HS-5 (cell line): ENCODE measurements at places on chromosomes 4 and X.

DNA sequence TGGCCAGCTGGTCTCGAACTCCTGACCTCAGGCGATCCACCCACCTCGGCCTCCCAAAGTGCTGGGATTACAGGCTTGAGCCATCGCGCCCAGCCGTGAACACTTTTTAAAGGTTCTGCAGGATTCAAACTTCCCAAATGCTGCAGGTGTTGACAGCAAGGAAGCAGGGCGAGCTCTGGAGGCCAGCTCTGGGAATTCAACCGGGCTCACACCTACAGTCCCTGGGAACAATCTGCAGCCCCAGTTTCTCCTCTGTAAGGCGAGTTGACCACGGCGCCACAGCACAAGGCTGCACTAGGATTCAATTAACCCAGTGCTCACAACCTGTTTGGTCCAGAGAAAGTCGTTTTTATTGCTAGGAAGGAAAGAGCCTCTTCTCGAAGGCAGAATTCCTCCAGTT, 1.6 kb downstream of the MTNR1A start:
- DNase-seq, result no peak

DNA sequence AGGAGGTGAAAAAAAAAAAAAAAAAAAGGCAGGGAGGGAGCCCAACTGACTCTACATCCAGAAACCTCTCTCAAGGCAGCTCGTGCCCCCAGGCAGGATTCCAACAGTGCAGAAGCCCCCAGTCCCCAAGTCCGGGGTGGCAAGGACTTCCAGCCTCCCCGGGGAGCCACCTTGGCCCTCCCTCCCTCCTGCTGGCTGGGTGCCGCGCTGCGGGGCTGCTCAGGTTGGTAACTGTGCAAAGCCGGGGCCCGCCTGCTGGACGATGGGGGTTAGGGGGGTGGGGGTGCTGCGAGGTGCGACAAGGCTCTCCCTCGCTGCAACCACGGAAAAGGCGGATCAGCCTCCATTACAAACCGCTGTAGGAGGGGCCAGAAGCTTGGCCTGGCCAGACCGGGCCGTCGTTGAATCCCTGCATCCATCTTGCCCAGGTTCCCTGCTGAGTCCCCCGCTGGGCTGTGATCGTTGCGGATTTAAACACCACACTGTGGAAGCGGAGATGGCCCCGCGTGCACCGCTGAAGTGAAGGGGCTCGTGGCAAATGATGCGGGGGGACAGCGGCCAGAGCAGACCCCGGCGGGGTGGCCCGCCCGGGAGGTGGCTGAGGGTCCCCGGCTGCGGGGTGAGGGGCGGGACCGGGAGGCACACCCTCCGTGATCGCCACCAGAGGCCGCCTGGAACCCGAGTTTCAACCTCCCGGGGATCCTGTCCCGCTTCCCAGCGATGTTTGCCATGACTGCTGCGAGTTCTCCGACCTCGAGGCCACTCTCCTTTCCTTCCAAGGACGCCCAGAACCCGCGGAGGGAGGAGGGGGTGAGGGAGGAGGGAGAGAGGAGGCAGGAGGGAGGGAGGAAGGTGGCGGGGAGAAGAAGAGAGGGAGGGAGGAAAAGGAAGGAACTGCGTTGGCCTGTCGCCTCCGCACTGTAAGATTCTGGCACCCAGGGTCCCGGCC, 58.0 kb upstream of the DDX3X start:
- no peak for DNase-seq

DNA sequence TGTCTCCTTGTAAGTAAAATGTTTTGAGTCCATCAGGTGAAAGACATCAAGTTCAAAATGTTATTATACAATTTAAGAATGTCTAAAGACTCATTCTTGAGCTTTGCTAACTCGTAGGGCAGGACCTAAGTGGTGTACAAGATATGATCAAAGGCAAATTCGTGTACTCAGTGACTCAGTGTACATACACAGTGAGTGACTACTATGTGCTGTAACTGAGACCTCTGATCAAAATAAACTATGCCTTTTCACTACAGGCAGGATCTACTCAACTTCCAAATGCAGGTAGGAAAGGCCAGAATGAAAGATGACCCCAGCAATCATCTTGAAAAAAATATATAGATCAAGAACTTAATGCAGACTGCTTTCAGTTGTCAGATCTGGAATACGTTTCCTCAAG, 49.9 kb downstream of the ADGRG2 start:
- DNase-seq, result no peak

- DNase-seq, result no peak
Observed at GRCh38 chrX:40109288-40110008, 11.7 kb upstream of the BCOR start.

DNA sequence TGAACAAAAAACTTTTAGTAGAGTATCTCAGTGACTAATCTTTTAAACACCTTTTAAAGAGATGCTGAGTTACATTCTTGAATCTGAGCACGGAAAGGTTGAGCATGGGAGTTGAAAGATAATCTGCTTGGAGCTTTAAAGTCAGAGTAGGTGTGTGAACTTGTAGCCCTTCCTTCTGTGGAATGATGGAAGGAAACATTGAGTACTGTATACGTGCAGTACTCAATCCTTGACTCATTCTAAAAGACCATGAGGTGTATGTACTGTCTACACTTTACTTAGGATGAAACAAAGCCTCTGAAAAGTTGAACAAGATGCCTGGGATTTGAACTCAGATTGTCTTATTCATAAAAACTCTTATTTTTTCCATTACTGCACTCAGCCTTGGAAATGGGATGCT, 3.4 kb downstream of the ENOPH1 start:
- DNase-seq, result no peak

DNA sequence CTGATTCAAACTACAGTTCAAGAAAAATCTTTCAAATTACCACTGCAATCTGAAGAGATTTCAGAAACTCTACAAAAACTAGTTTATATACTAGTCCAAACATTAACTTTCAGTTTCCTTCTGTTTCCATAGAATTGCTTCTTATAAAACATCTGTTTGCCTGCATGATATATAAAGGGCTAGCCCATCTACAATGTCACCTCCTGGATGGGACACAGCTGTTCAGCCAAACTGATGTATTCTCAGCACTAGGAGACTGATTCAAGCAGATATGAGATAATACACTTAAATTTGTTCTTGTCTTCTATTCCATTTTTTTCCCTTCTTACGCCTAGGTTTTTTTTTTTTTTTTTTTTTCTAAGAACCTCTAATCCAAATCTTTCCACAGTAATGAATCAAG, 1569.7 kb upstream of the IGFBP7 start:
- DNase-seq, result no peak

DNA sequence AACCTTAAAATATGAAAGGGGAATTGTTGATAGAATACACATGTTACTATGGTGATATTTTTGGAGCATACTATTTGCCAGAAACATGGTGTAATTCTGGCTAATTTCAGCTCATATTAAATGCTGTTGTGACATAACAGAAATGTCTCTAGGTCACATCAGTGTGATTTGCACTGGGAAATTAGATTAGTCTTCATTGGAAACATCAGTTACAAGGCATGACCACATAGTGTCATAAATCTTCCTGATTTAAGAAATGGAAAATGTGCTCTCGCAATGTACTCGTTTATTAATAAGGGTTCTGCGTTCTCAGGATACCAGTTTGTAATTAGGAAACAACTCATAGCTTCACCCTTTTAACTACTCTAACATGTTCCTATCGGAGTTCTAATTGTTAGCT, 72.9 kb upstream of the GYPA start:
- no peak for DNase-seq

DNA sequence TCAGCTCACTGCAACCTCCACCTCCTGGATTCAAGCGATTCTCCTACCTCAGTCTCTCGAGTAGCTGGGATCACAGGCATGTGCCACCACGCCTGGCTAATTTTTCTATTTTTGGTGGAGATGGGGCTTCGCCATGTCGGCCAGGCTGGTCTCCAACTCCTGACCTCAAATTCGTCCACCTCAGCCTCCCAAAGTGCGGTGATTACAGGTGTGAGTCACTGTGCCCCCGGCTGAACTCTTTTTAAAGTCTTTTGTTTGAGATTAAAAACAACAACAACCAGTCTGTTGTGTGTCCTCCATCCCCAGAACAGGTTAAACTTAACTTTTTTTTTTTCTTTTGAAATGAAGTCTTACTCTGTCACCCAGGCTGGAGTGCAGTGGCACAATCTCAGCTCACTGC, 36.3 kb upstream of the RBPJ start:
- DNase-seq, result no peak

DNA sequence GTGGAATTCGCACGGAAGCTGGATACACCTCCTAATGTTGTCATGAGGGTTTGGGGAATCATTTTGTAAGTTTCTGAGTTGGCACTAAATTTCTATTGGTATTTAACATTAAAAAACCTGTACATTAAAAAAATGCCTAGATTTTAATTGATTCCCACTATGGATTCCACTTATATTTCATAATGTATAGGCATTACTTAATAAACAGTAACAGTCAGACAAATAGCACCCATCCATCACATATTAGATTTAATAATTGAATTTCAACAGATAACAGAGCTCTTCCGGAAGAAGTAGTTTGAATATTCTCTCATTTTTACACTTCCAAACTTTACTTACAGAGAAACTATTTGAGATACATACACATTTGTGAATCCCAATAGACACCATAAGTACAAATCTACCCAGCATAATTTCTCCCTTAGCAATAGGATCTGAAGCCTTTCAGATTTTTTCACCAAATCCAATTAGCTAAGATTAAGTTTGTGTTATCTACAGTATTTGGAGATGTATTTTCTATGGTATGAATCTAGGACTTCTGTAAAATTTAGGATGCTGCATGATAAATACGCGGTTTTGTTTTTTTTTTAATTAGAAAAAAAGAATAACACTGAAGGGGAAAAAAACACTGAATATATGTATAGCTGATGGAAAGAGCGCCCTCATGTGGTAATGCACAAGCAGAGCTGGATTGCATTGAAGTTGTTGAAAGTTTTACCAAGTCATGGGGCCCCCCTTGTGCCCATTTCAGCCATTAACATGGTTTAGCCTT, 12.2 kb upstream of the ODAM start:
- DNase-seq, result peak; percentile 15

- DNase-seq, result no peak
Observed at GRCh38 chrX:119688911-119689321, 4.1 kb downstream of the SEPTIN6 start.

DNA sequence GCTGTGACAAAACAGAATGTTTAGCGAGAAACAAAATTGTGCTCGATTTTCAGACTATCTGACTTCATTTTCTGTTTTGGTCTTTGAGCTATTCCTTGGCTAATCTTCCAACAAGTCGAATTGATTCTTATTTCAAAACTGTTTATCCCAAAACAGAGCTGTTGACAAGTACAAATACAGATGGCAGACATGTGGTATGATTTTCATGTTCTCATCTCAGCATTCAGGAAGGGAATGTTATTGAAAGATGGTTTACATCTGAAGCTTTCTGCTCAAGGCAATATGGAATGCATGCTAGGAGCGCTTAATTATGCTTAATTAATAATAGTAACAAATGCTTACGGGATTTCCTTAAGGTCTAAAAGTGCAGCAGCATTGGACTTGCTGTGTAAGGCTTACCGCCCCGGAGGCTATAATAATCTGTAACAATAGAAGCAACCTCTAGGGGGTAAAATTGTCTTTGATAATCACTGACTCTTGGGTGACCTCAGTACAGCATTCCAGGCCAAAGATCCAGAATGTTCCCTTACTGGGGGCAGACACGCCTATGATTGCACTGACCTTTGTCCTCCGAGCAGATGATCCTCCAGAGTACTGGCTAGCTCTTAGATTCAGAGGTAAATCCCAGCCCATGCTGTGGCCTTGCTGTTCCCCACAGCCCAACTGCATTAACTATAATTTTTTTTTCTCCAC, 16.4 kb downstream of the LSM6 start:
- no peak for DNase-seq

DNA sequence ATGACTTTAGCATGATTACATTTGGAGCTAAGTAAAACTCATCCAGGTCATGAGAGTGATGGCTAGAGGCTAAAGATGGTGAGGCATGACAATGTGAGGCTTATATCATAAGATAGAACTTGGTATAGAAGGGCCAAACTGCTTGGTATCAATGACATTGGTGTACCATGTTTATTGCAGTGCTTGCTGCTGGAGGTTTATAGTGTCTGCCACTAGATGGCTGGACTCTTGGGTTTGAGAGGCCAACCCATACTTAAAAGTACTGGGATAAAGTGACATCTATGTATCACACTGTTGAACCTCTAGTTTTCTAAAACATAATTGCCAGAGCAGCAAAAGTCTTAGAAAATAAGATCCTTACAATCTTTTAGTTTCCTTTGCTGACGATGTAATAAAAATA, 83.0 kb upstream of the TACR3 start:
- no peak for DNase-seq

- no peak for DNase-seq
Observed at GRCh38 chr4:67052814-67053675, 492.3 kb downstream of the CENPC start.

- DNase-seq, result no peak
Observed at GRCh38 chrX:149950681-149951080, 12.4 kb upstream of the EOLA2 start.

- DNase-seq, result no peak
Observed at GRCh38 chr4:42133006-42133405, 19.4 kb downstream of the BEND4 start.

DNA sequence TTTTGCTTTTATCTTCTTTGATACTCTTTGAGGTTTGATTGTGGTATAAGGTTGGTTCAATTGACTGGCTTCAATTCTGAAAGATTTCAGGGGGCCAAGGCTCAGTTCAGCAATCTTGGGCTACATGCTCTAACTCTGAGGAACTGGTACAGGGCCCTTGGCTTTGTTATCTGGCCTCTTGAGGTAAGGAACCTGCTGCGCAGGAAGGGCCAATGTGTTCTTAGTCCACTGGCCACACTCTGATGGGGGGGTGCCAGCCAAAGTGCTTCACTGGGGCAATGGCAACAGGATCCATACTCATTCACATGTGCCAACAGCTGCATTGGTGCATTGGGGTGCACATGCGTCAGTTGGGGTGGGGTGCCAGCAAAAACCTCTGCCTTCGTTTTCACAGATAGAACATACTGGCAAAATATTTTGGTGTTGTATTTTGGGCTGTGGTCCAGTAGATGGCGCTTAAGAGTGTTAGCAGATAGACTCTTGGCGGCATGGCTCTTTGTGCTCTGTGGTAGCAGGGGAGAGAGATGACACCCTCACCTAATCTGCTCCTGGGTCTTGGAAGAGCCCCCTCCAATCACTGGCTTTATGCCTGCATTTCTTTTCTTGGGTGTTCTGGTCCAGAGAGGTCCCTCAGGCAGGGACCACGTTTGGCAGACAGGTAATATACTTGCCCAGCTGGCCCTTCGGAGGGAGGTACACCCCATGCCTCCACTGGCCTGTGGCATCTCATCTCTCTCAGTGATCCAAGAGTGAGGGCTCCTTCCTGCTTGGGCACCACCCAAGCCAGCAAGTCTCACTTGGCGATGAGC, 42.9 kb downstream of the NDST3 start:
- DNase-seq, result no peak

- DNase-seq, result no peak
Observed at GRCh38 chr4:181272422-181272821, 970.8 kb upstream of the TENM3 start.

DNA sequence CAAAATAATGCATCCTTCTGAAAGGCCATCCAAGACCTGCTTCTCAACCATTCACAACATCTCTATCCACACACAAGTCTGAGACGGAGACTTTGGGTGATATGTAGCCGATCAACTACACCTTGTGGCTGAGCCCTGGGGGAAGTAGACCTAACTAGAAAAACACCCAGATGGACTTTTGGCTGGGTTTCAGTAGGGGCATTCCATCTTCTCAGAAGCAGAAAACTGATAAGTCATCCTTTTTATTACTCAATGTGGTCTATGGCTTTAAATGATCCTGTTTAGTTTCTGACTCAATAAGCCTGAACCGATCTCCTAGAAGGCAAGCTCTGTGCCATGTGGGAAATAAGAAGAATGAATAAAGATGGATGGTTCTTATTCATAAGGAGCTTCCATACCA, 82.5 kb upstream of the AFF2 start:
- DNase-seq, result no peak
